Uterus (tissue), 4 donors: ENCODE measurements at places on chromosomes 1 and 21. TPM values are rescaled to one million over a fixed set of nuclear protein-coding genes. Genes with fewer than 3 reads are reported as not detected.

The GRHL3 gene
- total RNA-seq: 0.15 TPM

The SPRR5 gene
- total RNA-seq: not detected

The ZNF697 gene
- total RNA-seq: 6.4 TPM

The HPDL gene
- 1.4 TPM for total RNA-seq

The CD55 gene
- total RNA-seq: 27.2 TPM

DNA sequence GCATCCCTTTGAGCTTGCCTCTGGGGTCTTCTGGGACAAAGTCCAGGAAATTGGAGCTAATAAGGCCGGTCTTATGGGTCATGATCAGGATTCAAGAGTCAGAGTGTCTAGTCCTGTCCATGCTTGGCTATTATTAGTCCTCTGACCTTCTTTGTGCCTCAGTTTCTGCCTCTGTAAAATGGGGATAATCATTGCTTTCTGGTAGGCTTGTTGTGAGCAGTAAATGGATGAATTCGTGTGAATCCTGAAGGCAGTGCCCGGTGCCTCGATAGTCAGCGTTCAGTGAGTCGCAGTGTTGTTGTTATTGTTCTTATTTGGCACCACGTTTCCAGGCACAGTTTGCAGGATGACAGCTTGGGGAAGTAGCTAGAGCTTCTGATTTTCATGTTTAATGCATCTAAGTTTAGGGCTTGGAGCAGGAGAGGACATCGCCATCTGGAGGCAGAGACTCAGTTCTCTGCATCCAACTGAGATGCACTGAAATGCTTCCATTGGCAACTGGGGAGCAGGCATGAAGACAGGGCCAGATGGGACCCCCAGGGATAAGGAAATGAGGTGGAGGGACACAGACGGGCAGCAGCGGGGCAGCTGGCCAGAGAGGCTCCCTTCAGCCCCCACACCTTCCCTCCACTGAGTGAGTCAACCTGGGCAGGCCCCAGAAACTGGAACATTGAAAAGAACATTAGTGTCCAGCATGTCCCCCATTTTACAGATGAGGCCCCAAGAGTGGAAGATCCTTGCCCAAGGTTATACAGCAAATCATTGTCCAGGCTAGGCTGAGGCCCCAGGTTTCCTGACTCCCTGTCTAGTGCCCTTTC is 160.3 kb downstream of the PTPRU start:
- DNase-seq: no peak

- DNase-seq: no peak
Measured at GRCh38 chr1:2156866-2157265, 37.7 kb downstream of the FAAP20 start.

- no peak for DNase-seq
Measured at GRCh38 chr1:15722836-15723532, 13.1 kb upstream of the SLC25A34 start.

GRCh38 chr1:228872080-228872479 is 136.8 kb downstream of the RHOU start:
- no peak for DNase-seq

GRCh38 chr1:53754484-53755312 is 15.7 kb upstream of the GLIS1 start:
- DNase-seq: peak; percentile 36

DNA sequence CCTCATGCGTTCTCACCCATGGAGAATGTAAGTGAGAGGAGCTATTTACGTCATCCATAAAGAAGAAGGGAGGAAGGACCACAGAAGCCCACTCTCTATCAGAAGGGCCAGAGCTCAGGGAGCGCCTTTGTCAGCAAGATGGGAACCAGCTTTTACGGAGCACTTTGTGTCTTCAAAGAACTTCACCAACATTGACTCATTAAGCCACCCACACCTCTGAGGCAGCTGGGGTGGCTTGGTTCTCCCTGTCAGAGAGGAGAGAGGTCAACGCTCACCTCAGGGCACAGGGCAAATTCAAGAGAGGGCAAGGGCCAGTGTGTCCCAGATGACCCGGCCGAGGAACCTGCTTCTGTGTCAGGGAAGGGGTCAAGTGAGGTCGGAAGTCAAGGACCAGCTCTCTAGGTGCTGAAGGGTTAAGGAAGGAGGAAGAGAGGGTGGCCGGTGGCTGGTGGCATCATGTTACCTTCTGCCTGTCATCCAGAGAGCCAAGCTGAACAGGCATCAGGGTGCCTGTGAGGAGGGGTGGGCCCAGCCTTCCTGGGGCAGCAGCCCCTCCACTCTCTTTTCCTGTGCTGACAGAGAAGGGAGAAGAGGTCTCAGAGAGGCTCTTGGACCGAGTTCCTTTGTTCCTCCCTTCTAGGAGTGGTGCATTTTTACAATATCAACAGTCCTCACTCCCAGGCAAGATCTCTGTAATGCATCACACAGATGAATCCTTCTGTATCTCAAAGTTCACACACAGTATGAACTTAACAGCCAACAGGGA is 109.0 kb downstream of the ETS2 start:
- DNase-seq: no peak
